ENCODE measurements at places on chromosomes 5 and 9.

DNA sequence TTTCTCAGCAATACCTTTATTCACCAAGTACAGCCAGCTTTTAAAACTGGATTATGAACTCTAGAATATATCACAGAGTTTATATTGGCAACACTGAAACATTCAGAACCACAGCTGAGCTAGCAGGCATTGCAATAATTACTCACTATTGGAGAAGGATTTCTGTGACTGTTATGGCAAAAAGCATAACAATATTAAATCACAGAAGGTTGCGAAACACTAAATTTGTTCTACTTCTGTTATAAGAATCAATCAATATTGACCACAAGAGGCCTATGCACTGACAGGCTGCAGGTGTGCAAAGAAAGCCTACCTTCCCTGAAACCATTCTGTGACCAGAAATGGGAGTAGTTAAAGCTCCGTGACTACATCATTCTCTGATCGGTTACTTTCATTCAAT is 59.2 kb downstream of the AP3B1 start:
- DNase-seq, result no peak

DNA sequence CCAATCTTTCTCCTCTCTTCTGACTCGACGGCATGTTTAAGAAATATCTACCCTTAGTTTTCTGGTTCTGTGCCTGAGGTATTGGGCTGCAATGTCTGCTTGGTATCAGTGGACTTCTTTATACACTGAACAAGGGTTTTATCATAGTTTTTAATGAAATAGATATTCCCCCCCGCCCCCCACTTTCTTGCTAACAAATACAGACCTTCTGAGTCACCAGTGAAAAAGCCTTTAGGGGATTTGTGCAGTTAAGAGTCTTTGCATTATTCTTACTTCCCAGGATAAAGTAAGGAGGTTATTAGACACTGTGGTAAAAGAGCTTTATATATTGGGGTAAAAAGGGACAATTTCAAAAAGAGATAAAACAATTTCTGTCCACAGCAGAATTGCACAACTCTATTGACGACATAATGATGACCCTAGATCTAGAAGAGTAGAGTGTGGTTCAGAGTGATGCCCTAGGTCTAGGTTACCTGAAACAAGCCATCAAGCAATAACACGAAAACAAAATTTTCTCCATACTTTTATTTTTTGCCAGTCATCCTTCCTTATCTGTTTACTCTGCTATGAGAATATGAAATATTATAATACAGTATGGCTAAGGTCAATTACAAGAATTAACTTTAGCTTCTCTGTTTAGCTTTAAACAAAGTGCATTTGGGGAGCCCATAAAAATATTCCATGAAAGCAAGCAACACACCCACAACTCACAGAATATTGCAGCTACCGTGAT is 110.7 kb downstream of the PLK2 start:
- no peak for DNase-seq

DNA sequence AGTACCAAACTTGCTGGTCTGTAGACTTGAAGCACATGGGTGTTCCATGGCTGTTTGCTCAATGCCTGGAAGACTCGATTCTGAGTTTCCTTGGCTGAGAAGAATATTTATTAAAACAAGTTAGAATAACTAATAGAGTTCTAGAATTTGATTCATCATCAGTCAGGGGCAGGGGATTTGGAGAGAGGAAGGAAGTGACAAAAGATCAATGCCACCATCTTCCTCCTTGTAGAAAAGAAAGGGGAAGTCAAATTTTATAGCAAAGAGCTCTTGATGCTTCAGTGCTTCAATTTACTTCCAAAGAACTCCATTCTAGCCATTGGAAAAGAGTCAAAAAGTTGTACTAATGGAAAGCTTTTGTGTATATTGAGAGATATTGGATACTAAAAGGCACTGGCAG is 236.3 kb downstream of the MCTP1 start:
- DNase-seq, result peak; percentile 77

DNA sequence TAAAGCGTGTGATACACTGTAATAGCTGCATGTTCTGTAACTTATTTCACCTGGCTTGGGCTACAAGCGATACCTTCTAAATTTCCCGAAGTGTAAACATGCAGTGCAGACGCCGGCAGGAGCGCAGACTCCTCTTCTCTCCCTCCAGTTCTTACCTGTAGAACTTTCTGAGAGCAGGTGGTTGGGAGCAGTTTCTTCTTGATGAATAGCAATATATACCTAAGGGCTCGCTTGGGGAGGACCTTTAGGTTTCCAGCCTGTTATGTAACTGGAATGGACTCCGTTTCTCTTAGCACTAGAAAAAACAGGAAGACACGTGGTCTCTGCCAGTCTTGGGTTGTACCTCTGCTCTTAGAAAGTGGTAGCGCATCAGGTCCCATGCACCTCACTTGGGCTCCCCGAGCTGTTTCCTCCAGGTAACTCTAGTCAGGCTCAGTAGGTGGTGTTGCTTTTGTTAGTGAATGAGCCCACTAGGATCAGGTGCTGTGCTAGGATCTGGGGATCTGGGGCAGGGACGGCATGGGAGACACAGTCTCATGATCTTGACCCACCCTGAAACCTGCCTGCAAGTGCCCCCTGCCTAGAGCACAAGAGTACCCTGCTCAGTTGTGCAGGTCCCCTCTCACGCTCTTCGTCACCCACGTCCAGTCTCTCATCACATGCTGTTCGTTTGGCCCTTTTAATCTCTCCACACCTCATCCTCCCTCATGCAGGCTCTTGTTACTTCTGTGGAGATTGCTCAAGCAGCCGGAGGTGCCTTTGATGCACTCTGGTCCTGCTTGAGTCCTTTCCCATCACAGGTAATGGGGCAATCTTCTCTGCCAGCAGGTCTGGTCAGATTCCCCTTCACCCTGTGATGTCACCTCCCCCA is 2.8 kb downstream of the TENT4A start:
- DNase-seq, result peak; percentile 37

GRCh38 chr9:112332977-112333638 is at the start of gene PTBP3:
Gene PTBP3, minus strand, starts transcription at chr9:112333619. Its CDS starts 35,754 bp downstream, at chr9:112297865.
- peak; percentile 77 for DNase-seq

DNA sequence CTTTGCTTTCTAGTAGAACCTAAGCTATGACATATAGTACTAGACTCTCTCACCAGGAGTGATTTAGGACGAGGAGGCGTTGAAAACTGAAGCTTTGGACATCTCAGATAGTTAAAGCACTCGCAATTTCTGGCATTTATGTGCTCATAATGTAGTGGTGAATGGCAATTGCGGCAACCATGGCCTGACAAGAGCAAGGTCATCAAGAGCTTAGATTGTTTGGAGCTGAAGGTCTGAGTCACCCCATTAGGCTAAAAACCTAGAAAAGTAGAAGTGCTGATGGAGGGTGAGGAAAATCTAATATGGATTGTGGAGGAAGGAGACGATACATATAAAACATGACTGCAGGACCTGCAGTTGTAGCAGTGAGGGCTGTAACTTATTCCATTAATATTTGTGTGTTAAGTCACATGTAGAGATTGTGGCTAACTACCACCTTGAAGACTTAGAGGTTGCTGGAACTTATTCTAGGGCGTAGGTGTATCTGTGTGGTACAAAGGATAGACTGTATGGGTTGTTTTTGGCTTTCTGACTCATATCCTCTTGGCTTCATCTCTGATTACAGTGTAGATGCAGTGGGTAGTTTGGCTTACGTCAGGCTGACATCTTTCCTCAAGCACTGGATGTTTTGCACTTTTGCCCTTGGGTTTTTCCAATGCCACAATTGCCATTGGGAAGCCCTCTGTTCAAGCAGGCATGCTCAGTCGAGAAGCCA is 138.9 kb upstream of the CDKN2B start:
- peak; percentile 80 for DNase-seq

Data from suppressor macrophage treated with lipopolysaccharide for 1 hour (primary cell).